Stimulated activated CD8-positive, alpha-beta memory T cell treated with anti-CD3 and anti-CD28 coated beads, Interleukin-15, amount 100 ng/mL, for 24 hours (primary cell): ENCODE measurements at places on chromosomes 3 and 15.

DNA sequence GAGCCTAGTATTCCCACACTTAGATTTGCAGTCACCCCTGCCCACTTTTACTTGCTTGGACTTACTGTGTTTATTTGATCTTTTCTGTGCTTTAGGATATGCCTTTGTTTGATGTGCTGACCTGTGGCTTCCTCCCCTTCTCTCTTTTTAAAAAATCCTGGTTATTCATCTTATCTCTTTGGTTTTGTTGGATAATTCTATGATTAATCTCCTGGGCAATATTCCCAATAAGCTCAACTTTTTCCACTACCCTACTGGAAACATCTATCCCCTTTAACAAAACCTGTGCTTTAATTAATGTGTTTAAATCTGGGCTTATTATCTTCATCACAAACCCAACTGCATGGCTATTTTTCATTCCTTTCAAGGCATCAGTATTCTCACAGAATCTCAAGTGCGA, 476.0 kb upstream of the TGFBR2 start:
- DNase-seq: no peak

GRCh38 chr3:38214560-38214959, 49.2 kb downstream of the OXSR1 start:
- DNase-seq: no peak

DNA sequence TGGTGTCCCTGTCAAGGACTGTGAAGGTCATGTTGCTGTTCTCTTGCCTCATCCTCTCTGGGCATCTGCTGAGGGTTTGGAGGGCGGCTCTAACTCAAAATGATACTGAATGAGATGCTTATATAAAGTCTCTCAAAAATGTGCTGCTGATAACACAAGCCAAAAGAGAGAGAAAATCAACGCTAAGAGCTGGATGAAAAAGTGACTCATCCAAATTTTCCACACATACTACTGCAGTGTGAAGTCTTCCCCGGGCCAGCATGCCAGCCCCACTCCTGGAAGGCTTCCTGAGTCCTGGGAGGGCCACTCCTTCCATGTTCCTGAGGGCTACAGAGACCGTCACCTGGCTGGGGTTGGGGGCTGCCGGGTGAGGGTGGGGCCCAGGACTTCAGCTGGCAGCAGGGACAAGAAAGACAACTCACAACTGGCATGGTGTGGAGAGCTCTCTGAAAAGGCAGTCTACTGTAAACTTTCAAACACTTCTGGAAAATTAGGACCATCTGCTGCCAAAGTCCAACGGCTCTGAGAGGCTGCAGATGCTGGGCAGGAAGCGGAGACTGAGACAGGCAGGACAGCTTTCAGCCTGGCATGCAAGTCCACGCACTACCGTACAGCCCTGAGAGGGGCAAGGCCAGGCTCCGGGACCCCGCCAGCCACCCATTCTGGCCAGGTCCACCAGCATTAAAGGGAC, 200.3 kb downstream of the ADAMTS17 start:
- DNase-seq: no peak

- DNase-seq: peak; percentile 31
Observed at GRCh38 chr3:141876891-141877621, 613 bp downstream of the ATP1B3 start.

- no peak for DNase-seq
Observed at GRCh38 chr3:40913192-40913591, 286.1 kb upstream of the CTNNB1 start.

DNA sequence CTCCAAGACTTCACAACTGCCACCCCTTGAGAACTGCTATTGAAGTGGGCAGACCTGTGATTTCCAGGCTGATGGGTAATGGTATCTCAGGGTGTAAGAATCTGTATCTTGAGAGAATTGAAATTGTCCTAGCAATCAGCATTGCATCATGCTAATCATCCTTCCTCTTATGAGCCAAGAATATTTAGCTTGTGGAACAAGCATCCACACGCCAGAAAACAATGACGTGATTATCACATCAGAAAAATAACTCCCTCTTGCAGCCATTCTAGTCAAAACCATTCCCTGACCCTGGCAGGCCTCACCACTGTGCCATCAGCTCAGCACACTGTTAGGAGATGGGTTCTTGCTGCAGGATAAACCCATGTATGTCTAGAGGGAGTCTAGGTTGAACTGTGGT, 6.7 kb downstream of the BCL2L10 start:
- no peak for DNase-seq

GRCh38 chr3:4726549-4726948, 233.4 kb downstream of the ITPR1 start:
- no peak for DNase-seq

- no peak for DNase-seq
Observed at GRCh38 chr15:44738340-44738984, 2.1 kb downstream of the TRIM69 start.

DNA sequence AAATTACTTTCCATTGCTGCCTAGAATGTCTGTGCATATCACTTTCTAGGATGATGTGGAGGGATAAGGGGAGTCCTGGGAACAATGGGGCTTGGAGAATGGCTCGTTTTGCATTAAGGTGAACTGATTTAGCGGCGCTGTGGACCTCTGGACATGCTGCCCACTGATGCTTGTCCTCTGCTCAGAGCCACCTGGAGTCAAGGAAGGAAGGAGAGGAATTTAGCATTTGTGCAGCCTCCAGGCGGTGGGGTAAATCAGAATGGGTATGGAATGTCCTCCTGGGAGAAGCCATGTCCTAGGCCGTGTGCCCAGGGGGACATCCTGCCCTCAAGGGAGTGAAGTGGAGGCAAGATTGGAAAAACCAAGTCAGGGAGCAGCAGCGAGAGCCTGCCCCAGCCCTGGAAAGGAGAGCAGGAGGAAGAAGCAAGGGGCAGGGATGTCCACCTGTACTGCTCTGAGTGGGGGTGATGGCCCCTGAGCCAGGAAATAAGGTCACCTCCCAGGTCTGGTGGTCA, 37.8 kb downstream of the KY start:
- DNase-seq: no peak

DNA sequence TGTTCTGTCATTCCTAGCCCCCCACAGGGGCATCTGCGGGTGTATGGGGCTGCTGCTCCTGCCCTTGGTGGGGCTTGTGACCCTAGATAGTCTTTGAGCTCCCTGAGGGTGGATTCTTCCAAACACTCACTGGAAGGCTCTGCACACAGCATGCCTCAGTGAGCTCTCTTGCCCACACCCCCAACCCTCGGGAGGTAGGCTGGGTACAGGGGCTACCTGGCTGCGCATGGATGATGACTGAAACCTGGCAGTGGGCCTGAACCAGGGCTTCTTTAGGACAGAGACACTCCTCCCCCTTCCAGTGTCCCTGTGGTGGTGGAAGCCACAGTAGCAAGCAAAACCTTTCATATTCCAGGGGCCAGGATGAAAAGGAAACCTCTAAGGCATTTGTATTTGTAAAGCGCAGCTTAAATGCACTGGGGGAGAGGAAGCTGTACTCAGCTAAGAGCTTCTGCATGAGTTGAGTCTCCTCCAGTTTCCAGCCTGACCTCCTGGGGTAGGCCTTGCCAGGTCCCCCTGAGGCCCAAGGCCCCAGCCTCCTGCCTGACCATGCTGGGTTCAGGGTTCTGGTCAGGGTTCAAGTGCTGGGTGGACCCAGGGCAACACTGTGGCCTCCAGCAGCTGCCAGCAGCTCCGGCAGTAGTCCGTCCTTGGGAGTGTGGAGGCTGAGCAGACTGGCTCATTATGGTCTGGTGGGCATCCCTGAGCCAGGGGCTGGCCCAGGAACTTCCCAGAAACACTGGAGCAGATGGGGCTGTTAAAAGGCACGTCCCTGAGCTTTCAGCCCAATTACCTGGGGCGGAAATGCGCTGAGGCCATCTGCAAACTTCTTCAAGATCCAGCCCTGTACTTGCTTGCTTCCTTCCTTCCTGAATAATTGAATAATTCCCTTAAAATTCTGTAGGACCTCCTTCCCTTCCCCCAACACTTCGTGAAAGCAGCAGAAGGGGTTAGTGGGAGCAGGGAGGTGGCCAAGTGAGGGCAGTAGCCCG, 89.7 kb downstream of the HMG20A start:
- DNase-seq: no peak

GRCh38 chr3:64343689-64344430, 118.6 kb upstream of the PRICKLE2 start:
- no peak for DNase-seq

- no peak for DNase-seq
Observed at GRCh38 chr3:160448845-160449635, 546 bp downstream of the TRIM59 start.

DNA sequence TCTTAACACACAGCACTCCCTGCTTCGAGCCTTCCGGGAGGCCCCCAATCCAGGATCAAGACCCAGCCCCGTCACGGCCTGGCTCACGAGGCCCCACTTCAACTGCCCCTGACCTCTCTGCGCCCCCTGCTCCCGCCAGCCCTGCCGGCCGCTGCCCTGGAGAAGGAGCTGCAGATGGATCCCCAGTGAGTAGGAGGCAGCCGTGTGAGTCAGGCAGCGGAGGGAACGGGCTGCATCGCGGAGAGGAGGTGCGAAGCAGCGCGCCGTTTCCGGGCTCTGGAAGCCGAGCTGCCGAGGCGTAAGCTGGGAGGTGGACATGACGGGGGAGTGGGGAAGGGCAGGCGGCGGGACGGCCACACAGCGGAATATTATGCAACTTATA, 133.4 kb downstream of the TPRA1 start:
- no peak for DNase-seq

GRCh38 chr15:84898761-84899160, 14.3 kb downstream of the SLC28A1 start:
- no peak for DNase-seq

- no peak for DNase-seq
Observed at GRCh38 chr3:89419647-89420241, 312.3 kb downstream of the EPHA3 start.

DNA sequence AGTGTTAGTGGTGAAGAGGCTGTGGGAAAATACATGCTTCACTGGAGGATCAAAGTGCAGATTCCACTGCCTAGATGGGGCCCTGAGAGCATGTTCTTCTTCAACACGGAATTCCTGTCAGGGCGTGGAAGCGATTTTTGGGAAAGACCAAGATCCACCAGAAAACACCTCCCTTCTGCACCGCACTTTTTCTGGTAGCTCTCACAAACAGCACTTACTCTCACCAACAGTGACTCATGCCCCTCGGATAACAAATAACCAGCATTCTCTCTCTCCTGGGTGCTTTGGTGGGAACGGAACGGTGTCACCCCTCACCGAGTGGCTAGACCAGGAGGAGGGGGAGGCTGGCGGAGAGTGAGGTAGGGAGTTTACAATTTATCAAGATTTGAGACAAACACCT, 40.1 kb downstream of the ADAMTSL3 start:
- DNase-seq: no peak

- DNase-seq: no peak
Observed at GRCh38 chr3:153073636-153074035, 88.4 kb upstream of the RAP2B start.

DNA sequence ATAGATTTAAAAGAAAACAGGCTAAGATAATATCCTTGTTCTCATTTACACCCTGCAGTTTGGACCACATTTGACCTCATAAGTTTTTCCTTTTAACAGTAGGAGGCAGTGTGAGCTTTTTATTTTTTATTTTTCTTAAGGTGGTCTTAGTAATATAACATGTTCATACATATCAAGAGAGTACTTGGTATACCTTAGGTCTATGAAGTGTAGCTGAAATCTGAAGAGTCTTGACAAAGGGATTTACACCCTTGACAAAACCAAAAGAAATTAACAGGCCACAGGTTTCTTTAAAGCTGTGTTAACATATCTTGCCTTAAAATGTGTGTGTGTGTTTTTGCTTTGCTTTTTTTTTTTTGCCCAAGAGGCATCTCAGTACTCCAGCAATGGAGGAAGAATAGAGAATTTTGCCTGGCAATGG, 3.2 kb downstream of the RAP2B start:
- DNase-seq: no peak

DNA sequence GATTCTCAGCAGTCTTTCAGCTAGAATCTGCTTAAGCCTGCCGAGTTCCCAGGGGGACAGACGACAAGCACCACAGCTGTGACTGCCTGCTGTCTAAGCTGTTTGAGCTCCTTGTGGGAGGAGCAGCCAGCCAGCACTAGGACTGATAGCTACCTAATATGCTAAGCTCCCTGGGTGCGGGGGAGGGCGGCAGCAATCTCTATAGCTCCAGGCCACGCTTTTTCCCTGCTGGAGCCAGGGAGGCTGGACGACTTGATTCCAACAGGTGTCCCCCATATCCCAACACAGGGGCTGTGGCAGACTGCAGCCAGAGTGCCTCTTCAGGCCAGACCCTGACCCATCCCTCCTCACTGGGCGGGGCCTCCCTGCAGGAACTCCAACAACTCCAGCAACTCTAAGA, 134.1 kb upstream of the ARPP21 start:
- no peak for DNase-seq

- no peak for DNase-seq
Observed at GRCh38 chr3:177777699-177778098, 580.4 kb upstream of the TBL1XR1 start.

GRCh38 chr3:88985491-88985890, 121.9 kb upstream of the EPHA3 start:
- DNase-seq: no peak

DNA sequence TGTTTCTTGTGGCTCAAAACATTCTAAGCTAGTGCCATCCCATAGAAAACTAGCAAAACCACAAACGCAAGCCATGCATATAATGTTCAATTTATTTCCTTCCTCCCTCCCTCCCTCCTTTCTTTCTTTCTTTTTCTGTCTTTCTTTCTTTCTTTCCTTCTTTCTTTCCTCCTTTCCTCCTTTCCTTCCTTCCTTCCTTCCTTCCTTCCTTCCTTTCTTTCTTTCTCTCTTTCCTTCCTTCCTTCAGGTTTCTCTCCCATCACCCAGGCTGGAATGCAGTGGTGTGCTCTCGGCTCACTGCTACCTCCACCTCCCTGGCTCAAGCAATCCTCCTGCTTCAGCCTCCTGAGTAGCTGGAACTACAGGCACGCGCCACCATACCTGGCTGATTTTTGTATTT, 492.8 kb upstream of the PROK2 start:
- no peak for DNase-seq

GRCh38 chr15:48334260-48334659, 3.0 kb downstream of the DUT start:
- DNase-seq: no peak
